ENCODE measurements at places on chromosomes 11 and 22.

- DNase-seq, result no peak
Measured at GRCh38 chr22:25514436-25515180, 49.9 kb upstream of the GRK3 start.

- no peak for DNase-seq
Measured at GRCh38 chr11:91067666-91068065, 844.8 kb upstream of the CHORDC1 start.

DNA sequence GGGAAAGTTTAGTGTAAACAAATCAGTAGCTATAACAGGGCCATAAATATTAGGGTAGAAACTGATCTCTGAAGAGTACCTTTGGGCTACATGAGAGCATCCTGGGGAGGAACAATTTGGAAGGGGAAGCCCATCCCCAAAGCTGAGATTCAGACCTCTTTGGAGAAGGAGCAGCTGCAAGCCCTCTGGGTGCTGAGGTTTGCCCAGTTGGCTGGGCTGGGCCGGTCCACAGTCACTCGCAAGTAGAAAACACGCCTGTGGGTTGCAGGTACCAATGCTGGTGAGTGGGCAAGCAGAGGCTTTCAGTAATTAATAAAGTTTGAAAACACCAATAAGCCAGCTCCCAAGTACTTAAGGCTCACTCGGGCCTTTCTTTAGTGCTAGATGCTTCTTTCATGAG lies 124.5 kb downstream of the ARHGAP8 start:
- DNase-seq, result no peak

GRCh38 chr11:83613767-83614121 lies 327.6 kb upstream of the CCDC90B start:
- no peak for DNase-seq

- DNase-seq, result no peak
Measured at GRCh38 chr22:46895753-46896152, 133.3 kb downstream of the TBC1D22A start.

DNA sequence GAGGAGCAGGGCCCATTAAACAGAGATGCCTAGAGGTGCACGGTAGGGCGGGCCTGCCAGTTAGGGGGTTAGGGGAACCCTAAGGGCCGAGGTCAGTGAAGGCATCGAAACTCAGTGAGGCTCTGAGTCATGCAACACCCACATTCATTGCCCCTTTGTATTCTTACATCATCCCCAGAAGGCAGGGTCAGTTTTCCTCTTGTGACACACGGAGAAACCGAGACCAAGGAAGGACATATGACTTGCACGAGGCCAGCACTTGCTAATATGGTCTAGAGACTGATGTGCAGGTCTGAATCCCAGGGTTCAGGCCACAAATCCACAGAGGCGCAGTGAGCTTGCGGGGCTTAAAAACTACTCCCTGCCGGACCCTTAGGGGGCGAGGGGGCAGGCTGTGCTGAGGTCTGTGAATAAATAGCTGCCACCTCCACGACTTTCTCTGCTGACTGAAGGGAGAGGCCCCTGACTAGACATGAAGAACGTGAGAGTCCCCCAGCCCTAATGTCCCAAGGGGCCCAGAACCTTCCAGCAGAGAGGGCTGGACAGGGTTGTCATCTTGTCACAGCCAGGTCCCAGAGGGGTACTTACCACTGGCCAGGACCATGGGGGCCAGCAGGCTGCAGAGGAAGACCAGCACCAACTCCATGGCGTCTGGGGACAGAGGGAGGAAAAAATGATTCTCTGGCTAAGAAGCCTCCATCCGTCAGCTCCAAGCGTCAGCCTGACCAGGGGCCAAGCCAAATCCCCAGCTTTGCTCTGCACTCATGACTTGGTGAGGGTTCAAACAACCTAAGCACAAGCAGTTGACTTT lies 17.8 kb upstream of the FXYD2 start:
- no peak for DNase-seq

DNA sequence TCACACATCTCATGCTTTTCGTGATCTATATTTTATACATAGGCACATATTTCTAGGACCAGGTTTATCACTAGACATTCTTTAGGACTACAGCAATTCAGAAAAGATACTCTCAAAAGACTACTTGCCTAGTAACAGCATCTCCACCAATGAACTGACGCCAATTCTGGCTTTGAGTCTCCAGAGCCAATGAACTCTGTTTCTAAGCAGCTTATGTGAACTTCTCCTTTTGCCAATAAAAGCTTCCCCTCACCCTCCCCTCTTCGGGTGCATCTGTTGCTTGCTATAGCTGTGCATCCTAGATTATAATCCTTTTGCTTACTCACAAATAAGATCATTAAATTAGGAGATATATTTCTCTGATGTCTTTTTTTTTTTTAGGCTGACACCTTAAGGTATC lies 11.4 kb upstream of the ANKK1 start:
- no peak for DNase-seq

- no peak for DNase-seq
Measured at GRCh38 chr11:117221775-117222517, 9.9 kb downstream of the PCSK7 start.

GRCh38 chr22:36311386-36312085 lies 58.6 kb downstream of the APOL1 start:
- DNase-seq, result no peak

DNA sequence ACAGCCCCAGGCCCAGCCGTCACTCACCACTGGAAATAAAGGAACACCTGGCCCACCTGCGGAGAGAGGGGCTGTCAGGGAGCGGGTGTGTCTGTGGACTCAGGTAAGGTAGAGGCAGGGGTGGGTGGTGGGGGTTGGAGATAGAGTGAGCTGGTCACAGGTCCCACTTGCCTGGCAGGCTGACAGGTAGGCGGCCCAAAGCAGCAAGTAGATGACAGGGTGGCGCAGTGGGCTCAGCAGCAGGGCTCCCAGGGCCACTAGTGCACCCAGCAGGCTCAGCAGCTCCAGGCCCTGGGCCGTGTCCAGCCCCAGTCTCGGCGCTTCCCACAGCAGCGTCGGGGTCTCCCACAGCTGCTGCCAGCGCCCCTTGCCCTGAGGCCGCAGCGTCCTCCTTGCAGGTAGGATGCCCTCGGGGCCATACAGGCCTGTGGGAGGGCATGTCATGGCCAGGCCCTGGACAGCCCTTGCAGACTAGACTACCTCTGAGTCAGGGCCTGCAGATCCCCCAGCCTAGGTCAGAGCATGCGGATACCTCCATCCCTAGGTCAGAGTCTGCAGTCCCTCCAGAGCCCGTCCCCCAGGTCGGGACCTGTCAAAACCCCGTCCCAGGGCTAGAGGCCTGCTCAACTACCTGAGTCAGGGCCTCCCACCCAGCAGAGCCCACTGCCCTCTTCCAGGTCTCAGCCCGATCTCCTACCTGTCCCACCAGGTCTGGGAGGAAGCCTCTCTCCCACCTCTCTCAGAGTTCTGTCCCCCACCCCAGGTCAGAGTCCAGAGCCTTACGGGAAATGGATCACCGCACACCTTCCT lies 686 bp downstream of the LMF2 start:
- no peak for DNase-seq

DNA sequence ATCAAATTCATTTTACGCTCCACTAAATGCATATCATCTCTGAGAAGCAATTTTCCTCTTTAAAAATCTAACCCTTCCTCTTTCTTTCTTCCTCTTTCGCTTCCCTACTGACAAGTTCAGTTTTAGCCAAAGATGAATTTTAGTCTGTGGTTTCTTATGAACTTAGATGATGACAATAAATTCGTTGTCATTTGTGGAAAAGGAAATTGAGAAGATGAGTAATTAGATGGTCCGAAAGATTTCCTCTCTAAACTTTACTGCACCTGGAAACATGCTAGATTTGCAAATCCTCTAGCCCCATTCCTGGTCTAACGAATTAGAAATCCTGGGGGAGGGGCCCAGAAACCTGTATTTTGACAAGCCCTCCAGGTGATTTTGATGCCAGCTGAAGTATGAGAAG lies 855.4 kb upstream of the CHORDC1 start:
- no peak for DNase-seq

GRCh38 chr11:64880240-64881001 lies 2.0 kb upstream of the EHD1 start:
- DNase-seq, result no peak

DNA sequence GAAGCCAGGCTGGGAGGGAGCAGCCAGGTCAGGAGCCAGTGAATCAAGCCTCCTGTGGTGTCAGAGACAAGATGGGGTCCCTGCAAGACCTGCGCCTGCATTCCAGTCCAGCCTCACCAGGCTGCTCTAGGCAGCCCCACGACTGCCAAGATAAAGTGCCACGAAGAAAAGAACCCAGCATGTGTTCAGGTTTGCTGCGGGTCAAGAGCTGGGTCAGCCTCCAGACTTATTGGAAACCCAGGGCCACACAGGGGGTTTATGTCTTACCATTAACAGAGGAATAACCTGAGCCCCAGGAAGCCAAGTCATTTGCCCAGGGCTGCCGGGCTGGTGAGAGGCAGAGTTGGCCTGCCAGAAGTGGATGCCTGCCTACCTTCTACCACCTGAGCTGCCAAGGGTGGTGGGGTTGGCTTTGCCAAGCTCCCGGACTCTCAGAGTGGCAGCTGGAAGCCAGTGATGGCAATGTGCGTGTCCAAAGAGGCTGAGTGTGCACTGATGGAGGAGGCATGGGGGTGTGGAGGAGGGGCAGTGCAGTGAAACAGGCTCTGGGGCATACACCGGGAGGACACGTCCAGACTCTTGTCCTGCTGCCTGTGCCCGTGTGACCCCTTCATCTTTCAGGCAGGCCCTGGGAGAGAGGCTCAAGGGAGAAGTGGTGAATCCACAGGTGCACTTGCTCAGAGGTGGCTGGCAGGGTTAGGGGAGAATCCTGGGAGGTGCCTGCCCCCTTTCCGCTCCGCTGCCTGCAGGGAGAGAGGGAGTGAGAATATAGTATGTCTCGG lies 1.7 kb downstream of the RASD2 start:
- DNase-seq, result no peak

GRCh38 chr11:36465449-36466163 lies 44.5 kb downstream of the TRAF6 start:
- no peak for DNase-seq

DNA sequence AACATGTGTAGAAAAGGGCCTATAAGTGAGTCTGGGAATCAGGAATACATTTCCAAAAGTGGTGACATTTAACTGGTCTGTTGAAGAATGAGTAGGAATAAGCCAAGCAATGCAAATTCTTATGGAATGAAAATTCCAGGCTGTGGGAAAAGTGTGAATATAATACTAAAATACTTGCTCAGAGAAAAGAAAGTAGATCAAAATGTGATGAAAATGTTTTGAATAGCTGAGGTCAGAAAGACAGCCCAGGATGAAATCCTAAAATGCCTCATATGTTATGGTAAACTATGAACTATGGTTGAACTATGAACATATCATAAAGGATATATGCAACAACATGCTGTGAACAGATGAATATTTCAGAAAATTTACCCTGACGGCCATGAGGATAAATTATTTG lies 688.3 kb upstream of the FAT3 start:
- no peak for DNase-seq

DNA sequence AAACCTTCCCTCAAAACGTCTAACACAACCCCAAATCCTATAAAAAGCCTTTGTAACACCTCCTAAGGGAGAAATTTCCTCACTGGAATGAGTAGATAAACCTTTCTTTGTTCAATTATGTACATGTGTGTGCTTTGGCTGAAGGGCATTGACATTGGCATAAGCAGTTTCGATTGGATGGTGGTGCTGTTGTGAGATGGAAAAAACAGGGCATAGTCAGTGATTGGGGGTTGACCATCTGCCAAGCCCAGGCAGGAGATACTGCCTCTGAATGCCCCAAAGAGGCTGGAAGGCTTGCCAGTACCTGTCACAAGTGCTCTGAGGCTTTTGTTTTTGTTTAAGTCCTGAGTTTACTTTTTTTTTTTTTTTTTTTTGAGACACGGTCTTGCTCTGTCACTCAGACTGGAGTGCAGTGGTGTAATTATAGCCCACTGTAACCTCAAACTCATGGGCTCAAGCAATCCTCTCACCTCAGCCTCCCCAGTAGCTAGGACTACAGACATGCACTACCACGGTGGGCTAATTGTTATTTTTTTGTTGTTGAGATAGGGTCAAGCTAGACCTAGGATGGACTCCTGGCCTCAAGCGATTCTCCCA lies 1.2 kb upstream of the CCDC117 start:
- DNase-seq, result no peak

GRCh38 chr22:48803948-48804810 lies 1023.5 kb downstream of the BRD1 start:
- no peak for DNase-seq

DNA sequence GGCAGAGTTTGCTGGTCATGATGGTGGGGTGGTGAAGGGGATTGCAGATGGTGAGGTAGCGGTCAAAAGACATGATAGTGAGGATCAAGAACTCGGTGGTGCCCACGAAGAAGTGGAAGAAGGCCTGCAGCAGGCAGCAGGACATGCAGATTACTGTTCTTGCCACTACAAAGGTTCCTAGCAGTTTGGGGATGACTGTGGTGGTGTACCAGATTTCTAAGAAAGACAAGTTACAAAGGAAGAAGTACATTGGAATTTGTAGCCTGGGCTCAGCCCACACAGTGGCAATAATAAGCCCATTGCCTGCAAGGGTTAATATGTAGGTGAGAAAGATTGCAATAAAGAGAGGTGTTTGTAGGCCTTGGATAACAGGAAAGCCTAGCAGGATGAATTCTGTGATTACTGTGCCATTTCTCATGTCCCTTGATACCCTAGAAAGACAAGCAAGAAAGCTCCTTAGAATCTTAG lies at the start of gene OR6X1:
Gene OR6X1 (minus strand): TSS at position 418 of the 468 bp plus-strand sequence. CDS start 0 bp downstream, at position 418.
- DNase-seq, result no peak

- DNase-seq, result no peak
Measured at GRCh38 chr11:57674251-57674650, 6.3 kb downstream of the ZDHHC5 start.

DNA sequence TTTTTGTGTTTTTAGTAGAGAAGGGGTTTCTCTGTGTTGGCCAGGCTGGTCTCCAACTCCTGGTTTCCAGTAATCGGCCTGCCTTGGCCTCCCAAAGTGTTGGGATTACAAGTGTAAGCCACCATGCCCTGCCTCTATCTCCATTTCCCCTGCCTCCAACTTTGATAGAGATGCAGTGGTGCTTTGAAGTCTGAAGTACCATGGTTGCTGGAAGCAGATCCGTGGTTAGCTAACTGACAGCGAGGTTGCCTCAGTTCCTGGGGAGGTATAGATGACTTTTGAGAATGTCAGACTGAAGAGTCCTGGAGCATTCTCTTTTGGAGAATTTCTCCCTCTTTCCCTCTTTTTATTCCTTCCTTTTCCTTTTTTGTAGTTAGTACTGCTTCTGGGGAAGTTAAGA lies 111.5 kb upstream of the RRM1 start:
- DNase-seq, result no peak

- DNase-seq, result no peak
Measured at GRCh38 chr11:18495703-18496102, 31.0 kb downstream of the TSG101 start.

DNA sequence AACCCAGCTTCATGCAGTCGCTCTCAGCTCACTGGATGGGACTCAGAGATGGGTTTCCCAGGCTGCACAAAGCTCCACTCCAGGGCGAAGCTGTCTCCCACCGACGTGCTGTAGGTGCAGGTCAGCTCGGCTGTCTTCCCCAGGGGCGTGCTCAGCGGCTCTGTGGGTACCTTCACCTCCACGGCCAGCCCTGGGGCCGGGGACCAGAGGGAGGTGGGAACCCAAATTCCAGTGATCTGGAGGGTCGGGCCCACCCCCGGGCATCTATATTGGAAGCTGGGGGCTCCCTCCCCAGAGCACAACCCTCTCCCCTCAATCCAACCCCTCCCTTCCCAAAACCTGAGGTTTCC lies 689 bp downstream of the VSIG2 start:
- no peak for DNase-seq

- DNase-seq, result no peak
Measured at GRCh38 chr22:49212466-49212865, 615.2 kb downstream of the BRD1 start.
